ENCODE measurements at places on chromosomes 2 and 18.

DNA sequence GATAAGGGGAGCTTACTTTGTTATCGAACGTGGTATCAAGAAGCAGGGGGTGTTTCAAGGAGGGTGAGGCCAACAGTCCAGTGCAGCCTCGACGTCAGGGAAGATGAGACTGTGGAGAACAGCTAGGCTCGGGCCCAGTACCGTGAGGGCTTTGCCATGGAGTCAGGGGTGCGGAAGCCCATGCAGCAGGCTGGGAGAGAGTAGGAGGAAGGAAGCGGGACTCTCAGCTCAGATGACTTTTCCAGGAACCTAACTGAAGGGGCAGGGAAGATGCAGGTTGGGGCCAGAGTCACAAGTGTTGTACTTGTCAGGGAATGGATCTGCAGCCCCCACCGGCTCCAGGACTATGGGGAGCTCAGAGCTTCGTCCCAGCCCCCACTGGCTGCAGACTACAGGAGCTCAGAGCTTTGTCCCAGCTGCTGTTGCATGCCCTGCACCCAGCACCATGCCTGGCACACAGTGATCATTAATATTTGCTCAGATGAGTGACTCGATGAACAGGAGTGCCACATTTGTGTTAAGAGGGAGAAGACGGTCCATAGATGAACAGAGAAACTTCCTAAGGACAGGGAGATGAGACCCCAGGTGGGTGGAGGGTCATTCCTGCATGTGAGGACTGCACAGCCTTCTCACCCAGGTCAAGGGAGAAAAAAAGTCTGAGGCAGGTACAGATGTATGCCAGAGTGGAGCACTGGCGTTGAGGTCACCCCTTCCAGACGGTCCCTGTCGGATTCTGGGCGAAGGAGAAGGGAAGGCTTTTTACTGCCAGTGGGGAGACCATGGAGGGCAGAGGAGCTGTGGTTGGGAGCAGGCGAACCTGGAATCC, 36.4 kb downstream of the PTGR3 start:
- no peak for DNase-seq

GRCh38 chr2:69549421-69549820, 94.1 kb downstream of the AAK1 start:
- DNase-seq: no peak

GRCh38 chr2:103873716-103874351, 980.1 kb upstream of the POU3F3 start:
- DNase-seq: no peak

DNA sequence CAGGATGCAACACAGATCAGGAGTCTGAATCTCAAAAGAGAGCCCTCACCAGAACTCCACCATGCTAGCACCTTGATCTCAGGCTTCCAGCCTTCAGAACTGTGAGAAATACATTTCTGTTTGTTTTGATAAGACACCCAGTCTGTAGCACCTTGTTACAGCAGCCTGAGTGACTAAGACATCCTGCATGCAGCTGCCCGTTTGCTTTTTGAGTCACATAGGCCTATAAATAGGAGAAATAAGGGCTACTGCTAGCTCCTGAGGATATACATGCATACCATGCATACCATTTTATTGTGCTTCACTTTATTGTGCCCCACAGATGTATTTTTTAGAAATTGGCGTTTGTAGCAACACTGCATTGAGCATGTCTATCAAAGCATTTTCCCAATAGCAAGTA, 337.8 kb downstream of the CDH2 start:
- no peak for DNase-seq

- no peak for DNase-seq
Observed at GRCh38 chr18:13915995-13916431, 677 bp upstream of the MC2R start.

DNA sequence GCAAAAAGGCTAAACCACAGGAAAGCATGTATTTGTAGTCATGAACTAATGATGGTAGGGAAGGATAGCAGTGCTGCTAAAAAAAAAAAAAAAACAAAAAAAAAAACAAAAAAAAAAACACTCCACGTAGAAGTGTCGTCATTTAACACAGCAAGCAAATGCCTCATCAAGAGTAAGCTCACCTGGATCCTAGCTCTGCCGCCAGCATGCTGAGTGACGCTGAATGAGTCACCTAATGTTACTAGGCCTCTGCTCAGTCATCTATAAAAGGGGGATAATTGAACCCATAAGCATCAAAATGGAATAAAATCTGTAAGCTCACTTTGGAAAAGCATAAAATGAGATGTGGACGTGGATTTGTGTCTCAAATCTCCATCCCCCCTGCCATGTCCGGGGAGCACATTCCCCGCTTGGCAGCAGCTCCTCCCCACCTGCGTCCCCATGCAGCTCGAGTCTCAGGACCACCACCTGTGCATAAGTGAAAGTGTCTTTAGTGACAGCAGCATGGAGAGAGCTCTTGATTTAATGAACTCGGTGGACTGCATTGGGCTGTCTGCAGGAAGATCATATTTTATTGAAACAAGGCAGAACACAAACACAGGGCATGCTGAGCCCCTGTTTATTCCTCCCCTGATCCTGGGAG, 427.5 kb downstream of the LRATD1 start:
- DNase-seq: no peak

DNA sequence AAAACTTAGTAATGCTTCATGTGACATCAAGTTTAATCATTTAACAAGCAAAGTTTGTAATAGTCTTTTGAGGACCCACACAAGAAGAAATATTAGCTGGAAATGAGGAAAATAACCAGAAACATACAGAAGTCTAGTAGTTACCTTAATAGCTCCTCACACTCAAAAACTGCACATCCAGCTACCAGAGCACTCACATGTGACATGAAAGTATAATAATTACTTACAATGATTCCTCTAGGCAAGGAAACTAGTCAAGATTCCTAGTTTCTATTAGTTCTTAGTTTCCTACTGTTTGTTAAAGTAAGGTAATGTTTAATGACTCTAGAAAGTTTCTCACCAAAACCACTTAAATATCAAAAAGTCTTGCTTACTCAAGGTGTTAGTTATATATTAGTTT, 335.8 kb downstream of the RAD51AP2 start:
- DNase-seq: no peak

DNA sequence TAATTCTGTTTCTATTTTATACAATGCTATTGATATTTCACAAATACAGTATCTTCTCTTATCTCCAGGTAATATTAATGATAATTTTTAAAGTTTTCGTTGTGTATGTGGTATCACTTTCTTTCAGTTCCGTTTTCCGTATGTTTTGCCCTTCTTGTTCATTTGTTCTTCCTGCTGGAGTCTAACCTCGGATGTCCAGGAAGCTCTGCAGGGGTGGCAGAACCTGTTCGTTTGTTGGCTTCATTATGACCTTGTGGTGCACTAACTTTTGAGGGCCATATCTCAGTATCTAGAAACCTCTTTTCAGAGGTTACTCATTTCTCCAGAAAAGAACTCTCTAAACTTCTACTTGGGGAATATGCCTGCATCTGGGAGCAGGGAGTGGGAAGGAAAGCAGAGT, 134.5 kb downstream of the NBAS start:
- DNase-seq: no peak

DNA sequence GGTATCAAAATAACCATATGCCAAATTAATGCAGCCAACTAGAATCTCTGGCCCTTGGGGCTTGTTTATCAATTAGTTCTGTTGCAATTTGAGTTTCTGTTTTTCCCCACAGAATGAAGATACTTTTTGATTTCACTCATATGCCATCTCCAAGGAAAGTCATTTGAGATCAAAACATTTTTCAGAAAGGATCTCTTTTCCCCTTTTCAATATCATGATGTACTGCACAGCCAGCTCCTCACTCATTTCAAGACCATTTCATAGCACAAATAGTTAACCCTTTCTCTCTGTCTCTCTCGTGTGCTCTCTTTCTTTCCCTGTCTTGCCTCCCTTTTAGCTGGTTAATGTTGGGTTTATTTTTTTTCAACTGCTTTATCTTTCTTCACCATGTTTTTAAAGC, 387.3 kb downstream of the STK39 start:
- no peak for DNase-seq

All from activated CD4-positive, CD25-positive, alpha-beta regulatory T cell (primary cell).